HEK293T (cell line): ENCODE measurements at places on chromosomes 4 and X.

DNA sequence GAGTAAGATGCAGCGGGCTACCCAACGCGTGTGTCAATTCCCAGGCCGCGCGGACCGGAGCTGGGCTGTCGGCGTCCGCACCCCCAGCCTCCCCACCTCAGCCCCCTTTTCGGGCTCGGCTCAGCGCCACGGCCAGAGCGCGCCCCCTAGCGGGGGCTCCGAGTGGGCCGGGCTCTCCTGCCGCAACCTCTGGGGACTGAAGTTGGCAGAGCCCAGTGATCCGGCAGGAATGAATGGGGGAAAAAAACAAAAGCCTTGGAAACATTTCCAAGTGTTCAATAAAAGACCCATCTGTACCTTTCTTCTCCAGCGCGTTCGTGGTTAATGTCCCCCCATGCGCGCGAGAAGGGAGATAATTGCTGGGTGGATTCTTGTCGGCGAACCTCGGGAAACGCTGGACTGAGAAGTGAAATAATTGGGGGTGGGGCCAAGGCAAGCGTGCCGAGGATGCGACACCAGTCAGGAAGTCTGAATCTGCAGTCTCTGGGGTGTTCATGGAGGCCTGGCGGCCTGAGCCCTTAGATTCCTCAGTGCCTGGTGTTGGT is 5.2 kb upstream of the ARX start:
- DNase-seq = peak; percentile 82

DNA sequence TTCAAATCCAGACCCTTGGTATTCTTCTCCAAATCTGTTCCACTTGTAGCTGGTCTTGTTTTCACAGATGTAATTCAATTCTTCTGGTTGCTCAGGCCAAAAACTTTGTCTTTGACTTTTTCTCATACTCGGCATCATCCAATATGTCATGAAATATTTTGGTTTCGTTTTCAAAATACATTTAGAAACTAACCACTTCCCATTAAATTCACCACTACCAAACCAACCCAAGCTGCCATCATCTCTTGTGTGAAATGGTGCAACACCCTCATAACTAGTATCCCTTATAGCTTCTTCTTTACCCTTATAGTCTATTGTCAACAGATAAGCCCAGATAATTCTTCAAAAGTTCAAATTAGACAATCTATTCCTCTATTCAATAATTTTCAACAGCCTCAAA is 192.1 kb downstream of the PRR32 start:
- no peak for DNase-seq

DNA sequence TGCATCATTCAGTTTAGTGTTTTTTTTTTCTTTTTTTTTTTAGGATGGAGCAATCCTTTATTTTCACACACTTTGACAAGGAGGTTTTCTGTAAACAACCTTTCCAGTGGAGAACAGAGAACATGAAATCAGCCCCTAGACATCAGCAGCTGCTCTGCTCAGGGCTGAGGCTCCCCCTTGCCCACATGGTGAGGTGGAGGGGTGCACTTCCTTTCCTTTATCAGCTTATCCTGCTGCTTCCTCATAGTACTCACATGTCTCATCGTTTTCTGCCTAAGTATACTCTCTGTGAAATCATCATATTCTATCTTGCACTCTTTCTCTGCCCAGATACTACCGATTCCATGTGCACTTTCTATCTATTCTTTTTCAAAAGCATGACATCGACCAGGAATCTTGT is 47.6 kb upstream of the PRSS12 start:
- no peak for DNase-seq

DNA sequence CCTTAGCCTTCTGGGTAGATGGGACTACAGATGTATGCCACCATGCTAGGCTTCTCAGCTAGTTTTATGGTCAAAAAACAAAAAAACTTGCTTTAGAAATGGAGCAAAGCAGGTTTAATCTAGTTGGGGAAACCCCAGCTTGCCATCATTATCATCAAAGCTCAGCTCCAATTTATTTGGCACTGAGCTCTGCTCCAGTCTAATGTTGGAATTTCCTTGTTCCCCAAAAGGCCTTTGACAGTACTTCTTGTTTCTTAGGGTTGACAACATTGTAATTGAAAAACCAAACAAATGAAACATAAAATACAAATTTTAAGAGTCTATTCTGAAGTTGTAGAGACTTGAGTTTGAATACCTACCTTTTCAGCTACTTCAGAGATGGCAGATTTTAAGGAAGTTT is 48.0 kb downstream of the MRPL1 start:
- no peak for DNase-seq

GRCh38 chrX:152202886-152203285 is 64.5 kb upstream of the MAGEA10 start:
- DNase-seq = no peak

DNA sequence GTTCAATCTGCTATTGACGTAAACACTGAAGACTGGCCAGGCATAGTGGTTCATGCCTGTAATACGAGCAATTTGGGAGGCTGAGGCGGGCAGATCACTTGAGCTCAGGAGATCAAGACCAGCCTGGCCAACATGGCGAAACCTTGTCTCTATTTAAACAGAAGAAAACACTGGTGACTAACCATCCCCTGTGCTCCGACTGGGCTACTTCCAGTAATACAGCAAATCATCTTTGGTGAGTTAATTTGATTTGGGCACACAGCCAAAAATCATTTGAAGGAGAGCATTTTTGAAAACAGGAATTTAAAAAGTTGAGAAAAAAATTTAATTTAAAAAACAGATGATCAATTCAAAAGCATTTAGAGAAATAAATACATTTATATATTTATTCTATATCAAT is 52.0 kb downstream of the SEC24D start:
- DNase-seq = no peak

DNA sequence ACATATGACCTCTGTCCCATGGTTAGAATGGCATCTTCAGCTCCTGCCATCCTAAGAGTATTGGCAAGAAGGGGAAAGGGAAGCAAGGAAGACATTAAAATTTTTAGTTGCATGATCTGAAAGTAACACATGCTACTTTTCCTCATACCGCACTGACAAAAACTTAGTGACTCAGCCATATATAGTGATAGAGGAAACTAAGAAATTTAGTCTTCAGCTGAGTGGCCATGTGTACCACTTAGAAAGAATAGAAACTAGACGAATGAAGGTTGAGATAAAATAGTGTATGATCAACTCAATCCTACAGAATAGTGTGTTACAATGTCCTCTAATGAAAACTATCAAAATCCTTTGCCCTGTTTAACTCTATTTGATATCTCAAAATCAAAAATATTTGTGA is 164.1 kb downstream of the PPP3CA start:
- no peak for DNase-seq

- no peak for DNase-seq
Measured at GRCh38 chrX:39952989-39953388, 144.8 kb downstream of the BCOR start.

- DNase-seq = peak; percentile 33
Measured at GRCh38 chrX:151488677-151489076, 74.8 kb upstream of the PASD1 start.

DNA sequence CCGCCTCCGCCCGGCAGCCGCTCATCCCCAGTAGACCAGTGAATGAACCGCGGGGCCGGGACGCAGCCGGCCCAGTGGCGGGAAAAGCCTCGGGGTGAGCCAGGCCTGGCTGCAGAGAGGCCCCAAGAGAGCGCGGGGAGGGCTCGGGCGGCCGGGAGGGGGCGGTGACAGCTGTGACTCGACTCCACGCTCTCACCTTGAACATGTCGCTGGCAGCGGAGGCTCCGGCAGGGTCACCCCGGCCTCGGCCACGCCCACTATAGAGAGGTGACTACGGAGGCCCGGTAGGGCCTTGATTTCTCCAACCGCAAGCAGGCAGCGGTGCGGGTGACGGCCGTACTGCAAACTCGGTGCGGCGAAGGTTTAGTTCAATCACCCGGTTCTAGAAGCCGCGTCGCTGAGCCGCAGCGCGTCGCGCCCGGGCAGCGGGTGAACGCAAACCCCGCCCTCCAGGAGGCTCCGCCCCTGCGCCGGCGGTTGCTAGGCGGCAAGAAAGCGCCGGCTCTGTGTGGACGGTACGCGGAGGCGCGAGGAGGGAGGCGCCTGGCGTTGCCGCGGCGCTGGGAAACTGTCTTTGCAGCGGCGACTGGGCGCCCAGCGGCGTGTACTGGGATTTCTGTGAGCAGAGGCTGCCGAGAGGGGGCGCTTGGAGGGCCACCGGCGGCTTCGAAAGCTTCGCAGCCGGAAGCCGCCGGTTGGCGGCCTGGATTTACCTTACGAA is at the start of the genes APOO and CXorf58:
Gene APOO (minus strand): TSS at position 441 of the 721 bp plus-strand sequence. CDS start 236 bp downstream, at position 205.
Gene CXorf58 (plus strand): TSS at position 509 of the 721 bp plus-strand sequence. CDS start 2,297 bp downstream, outside the sequence.
- DNase-seq = peak; percentile 88

GRCh38 chr4:150314031-150314430 is 235.8 kb downstream of the DCLK2 start:
- no peak for DNase-seq

GRCh38 chr4:10965196-10965595 is 280.6 kb upstream of the CLNK start:
- no peak for DNase-seq

DNA sequence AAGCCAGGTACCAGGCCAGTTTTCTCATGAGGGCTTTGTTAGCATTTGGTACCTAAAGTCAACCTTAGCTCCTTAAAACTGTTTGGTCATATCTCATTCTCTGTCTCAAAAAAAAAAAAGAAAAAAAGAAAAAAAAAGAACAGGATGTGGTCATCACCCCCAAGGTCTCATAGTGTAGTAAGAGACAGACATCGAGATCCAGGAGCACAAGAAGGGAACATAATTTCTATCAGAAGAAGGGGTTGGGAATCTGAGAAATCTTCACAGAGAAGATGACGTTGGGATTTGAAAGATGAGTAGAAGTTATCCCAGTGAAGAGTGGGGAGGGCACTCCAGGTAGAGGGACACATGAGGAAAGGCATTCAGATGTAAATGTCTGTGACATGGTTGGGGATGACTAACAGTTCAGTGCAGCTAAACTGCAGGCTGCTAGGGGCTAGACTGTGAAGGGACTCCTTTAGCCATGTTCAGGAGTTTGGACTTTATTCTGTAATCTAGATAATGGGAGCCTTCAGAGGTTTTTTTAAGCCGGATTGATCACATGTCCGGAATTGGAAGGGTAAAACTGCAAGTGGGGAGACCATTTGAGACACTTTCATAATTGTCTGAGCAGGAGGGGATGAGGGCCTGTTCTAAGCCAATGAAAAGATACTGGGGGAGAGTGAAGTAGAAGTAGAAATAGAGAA is 26.9 kb upstream of the GJB1 start:
- no peak for DNase-seq

DNA sequence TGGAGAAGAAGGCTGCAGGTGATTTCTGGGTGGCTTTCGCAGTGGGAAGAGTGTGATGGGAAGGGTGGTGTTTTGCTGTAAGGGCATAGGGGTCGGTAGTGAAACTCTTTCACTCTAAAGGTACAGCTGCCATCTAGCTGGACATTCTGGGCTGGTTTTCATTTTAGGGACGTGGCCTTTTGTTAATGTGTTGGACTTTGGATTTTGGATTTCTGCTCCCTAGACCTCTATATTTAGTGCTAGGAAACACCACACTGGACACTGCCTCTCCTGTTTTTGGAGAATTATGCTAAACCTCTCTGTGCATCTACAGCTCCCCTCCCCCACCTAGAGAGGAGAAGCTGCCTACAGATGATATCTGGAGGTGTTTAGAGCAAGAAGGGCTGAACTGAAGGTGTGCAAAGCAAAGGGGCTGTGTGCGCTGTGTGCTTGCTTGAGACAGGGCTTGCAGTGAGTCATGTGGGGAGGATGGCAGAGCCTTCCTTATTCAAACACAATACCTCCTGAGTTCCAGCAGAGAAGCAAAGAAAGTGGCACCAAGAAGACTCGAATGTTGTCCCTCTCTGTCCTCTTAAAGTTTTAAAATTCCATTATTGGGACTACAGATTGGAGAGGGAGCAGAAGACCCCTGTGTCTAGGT is 47.9 kb downstream of the STARD8 start:
- DNase-seq = no peak

DNA sequence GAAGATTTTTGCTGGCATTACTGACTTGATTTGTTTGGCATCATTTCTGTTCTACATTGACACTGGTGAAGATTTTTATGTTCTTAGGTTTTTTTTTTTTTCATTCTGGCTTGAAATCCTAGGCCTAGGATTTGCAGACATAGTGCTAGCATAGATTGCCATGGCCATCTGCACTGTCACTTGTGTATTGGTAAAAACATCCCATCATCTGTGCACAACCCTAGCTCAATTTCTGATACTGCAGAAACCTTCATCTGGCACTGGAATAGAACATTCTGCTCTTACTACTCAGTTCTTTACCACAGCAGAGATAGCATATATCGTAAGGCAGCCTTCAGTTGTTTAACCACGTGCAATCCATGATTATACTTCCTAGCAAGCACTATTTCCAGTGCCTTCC is 111.5 kb upstream of the IL15 start:
- no peak for DNase-seq

- no peak for DNase-seq
Measured at GRCh38 chr4:76153356-76153755, 5.2 kb upstream of the NUP54 start.

DNA sequence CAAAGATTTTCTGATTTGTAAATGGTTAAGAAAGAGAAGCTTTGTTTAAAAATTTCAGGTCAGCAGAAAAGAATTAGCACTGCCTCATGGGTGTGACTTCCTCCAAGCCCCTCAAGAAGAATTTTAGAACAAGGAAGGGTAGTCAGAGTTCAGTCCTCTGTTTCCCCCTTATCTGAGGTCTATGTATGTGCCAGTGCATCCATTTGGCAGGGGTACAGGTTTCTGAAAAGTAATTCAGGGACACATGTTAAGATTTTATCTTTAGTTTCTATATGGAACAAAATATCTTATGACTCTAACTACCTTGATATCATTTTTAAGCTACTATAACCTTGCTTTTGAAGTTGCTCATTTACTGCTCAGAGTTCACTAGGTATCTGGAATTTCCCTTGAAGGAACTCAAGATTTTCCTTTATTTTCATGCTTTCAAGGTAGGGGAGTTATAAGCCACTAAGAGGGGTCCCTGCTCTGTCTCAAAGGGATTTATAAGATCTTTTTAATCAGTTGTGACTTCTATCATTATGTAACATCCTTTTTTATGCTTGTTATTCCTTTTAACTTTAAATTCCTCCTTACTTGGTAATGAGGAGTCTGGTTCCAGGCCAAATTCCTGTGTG is 24.4 kb upstream of the PLK4 start:
- DNase-seq = no peak

DNA sequence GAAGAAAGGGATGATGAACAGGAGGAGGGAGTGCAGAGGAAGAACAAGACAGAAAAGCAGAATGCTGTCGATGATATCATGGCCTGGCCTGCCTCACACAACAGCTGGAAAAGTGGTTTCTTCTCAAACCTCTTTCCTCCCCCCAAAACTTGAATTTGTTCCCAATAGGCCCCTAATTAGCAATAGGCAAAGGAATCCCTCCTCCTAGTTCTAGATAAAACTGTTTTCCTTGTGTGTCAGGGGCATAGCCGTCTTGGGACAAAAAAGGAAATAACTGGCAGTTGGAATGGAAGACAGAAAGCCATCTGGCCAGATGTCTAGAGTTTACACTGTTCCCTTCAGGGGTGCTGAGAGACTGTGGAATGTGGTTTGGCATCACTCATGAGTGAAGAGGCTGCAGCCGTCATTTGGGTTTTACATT is 177.8 kb upstream of the C1QTNF7 start:
- DNase-seq = no peak

GRCh38 chr4:168484626-168485025 is 4.3 kb upstream of the DDX60L start:
- no peak for DNase-seq
